Left forelimb (tissue), 1 donor: ENCODE measurements at places on chromosomes 12 and 14.

GRCh38 chr14:28020112-28020511 is 746.5 kb upstream of the FOXG1 start:
- no peak for DNase-seq

DNA sequence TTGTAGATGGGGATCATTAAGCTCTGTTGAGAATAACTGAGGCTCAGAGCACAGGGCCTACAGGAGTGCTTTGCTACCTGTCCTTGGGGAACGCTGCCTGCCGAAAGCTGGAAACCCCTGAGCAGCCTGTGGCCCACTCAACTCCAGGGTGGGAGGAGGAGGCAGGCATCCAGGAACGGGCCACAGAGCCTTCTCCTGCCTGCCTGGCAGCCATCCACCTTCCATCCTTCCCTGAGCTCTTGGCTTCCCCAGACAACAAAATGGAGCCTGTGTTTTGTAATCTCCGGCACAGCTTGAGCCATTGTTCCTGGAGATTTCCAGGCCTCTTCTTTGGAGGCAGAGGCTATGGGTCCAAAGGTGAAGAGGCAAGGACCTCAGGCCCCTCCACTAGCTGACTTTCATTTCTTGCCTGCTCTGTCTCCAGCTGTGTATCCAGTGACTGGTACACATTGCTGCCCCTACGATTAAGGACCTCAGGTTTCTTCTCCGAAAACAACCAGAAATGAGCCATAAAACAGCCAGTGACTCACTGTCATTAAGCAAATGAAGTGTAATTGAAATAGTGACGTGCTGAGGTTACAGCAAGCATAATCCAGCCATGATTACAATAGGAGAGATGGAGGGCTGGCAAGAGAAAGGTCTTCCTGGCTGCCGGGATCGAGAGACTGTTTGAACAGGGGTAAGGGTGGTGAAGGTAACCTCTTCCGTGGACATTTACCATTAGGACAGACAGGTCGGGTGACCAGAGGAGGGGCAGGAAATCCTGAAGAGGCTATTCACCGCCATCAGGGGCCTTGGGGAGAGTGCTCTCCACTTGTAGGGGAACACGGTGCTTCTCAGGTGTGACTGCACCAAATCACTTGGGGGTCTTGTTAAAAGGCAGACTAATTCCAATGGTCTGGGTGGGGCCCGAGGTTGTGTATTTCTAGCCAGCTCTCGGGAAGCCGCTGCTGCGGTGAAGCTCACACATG is 56.3 kb upstream of the KCNA5 start:
- no peak for DNase-seq

- DNase-seq = no peak
Measured at GRCh38 chr12:3243376-3244084, 166.4 kb downstream of the TSPAN9 start.

GRCh38 chr14:98334186-98334585 is 937.8 kb downstream of the BCL11B start:
- no peak for DNase-seq

DNA sequence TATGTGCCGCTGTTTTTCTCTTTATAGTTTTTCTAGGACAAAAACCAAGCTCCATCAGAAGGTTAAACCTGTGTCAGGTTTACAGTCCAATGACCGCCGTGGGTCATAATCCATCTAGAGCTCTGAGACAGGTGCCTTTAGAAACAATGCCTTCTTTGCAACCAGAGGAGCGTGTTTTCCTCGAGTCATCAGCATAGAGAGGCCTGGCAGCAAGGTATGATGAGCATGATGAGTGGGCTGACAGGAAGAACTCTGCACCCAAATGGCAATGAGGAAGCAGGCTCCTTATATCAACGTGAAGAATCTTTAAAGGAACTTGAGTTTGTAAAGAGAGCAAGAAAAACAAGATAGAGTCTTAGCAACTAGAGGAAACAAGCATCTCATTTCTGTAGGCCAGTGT is 60.5 kb upstream of the NUDT4 start:
- DNase-seq = no peak

DNA sequence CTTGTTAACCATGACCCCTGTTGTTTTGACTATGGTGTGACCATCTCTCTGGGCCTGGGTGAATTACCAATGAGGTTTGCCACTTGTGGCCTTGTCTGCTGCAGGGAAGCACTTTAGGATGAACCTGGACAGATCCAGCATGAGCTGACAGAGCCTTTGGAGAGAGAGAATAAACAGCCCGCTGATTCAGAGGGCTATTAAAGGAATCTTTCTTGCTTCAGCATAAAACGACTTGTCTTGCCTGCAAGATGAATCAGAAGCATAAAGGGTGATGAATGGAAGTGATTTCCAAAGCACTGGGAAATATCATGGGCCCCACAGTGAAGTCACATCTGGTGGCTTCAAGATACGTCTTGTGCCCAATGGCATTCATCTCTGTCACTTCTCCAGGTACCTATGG is 69.0 kb upstream of the WSCD2 start:
- DNase-seq = no peak

DNA sequence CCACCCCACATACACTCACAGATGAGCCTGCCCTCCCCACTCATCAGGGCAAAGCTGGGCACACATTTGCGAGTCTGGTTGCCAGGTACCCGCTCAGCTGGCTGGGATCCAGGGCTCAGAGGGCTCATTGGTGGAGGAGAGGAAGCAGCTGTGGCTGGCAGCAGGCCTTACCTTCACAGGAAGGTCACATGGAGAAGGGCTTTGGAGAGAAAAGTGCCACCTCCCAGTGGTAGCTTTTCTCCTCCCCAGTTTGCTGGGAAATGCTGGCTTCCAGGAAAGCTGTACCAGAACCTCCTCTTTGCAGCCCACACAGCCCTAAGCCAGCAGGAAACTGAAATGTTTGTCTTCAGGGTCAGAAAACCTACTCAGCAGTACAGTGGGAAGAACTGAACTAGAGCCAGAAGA is 55.6 kb downstream of the LGMN start:
- no peak for DNase-seq

- DNase-seq = no peak
Measured at GRCh38 chr12:76421046-76421445, 72.8 kb upstream of the BBS10 start.

- no peak for DNase-seq
Measured at GRCh38 chr14:82075566-82075965, 541.9 kb upstream of the SEL1L start.

DNA sequence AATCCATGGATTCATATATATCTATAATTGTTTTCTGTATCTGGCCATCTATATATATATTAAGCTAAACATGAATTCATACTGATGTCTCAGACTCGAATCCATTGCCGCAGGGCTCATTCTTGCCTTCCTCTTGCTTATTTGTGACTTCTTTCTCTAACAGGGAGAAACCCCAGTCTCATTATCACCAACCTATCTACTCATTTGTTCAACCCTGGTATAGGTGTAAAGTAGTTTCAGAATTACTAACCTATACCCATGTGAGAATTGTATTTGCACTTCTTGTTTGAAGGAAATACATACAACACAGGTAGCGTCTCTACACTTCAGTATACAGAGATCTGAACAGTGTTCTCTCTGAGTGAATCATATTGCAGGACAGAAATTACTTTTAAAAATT is 77.7 kb downstream of the PTPN11 start:
- DNase-seq = no peak

DNA sequence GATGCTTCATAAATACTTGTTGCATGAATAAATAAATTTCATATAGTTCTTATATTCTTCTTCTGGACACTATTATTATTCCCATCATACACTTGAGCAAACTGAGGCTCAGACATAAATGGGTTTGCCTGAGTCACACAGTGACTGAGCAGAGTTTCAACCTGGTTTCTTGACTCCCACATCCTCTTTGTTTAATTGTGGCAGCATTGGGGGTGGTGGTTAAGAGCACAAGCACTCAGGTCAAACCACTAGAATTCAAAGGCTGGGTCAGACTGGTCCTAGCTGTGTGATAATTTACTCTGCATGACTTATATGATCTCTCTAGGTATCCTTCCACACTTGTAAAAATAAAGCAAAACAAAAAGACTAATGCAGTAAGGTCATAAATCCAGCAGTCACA is 274.9 kb upstream of the SRRM4 start:
- no peak for DNase-seq

DNA sequence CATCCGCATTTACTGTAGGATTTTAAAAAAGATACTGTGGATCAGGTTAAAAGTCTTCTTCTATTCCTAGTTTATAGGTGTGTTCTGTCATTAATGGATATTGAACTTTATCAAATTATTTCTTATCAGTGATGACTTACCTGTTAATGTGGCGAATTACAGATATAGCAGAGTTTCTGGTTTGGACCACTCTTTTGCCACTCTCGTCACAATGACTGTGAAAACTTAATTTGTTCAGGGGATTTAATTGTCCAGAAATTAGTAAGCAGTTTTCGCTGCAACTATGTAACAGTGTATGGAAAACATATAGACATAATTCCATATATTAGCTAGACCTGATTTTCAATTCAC is 14.9 kb downstream of the COCH start:
- DNase-seq = no peak

DNA sequence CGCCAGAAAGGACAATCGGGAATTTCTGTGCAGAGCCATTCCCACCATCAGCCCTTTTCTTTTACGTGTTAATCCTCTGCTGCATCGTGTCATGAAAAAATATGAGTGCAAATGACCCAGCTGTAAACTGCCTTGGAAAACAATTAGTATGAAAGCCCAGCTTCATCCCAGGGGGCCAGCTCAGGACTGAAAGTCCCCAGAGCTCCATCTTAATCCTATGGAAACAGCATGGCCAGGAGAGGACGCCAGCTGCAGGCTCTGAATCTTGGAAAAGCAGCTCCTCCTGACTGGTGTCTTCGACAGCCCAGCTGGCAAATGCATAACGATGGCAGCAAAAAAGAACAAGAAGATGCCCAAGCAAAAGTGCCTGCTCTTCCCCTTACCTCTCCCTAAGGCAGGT is 191.5 kb downstream of the NTF3 start:
- no peak for DNase-seq

GRCh38 chr14:79802093-79802492 is 409.2 kb downstream of the DIO2 start:
- no peak for DNase-seq

- no peak for DNase-seq
Measured at GRCh38 chr12:96070670-96071279, 35.4 kb upstream of the LTA4H start.

DNA sequence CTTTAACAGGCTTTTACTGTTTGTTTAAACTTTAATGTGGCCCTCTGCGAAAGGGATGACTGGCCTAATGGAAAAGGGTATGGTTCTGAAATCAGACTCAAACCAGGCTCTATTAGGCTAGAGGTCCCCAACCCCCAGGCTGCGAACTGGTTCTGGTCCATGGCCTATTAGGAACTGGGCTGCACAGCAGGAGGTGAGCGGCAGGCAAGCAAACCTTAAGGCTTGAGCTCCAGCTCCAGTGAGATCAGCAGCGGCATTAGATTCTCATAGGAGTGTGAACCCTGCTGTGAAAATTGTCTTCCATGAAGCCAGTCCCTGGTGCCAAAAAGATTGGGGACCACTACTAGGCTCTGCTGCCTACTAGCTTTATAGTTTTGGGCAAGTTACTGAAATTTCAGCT is 11.1 kb downstream of the GALNT4 start:
- DNase-seq = no peak

DNA sequence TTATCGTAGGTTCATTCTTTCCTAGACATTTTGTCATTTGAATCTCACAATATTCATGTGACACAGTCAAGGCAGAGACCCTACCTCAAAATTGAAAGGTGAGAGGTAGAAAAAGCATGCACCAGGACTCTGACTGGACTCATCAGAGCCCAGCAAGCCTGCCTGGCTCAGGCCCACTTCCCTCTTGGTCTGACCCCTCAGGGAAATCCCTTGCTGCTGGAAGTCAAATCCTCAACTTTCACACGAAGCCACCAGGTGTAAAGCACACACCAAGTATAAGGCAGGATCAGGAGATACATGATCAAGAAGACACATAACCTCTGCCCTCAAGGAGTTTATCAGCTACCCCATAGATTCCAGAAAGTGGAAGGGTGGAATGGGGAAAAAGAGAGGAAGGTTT is 18.8 kb downstream of the NIN start:
- no peak for DNase-seq

DNA sequence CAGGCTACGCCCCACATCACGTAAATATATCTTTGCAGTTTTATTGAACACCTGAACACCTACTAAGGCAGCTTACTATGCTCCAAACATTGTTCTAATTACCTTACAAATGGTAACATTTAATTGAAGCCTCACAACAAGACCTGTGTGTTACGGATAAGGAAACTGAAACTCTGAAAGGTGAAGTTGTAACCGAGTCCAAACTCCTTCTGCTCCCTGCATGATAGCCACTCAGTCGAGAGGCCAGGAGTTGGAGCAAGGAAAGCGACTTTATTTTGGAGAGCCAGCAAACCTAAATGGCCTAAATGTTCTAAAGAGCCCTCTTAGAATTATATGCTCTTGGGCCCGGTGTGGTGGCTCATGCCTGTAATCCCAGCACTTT is 12.6 kb upstream of the TRPV4 start:
- no peak for DNase-seq

DNA sequence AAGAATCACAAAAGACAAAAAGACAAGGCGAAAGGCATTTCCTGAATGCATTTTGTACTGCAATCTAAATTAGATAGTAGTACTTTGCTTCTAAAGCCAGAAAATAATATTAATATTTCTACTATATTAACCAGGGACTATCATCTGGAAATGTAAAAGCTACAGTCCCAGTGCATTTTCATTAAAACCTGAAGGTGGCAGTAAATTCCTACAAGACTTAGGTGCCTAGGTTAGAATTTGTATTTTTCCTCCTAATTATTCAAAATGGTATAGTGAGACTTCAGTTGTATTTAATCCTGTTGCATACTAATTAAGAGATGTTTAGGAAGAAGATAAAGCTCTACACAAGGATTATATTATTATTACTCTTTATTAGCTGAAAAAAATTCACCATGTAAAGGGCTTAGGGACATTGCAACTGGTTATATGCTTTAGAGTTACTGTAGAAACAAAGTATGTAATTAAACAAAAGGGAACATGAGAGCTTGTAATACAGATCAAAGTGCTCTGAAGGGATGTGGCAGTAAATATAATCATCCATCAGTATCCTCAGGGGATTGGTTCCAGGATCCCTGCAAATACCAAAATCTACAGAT is 53.6 kb downstream of the BRMS1L start:
- no peak for DNase-seq

GRCh38 chr12:95796225-95796981 is 5.8 kb upstream of the NTN4 start:
- no peak for DNase-seq

GRCh38 chr12:51766067-51766676 is 82.3 kb downstream of the FIGNL2 start:
- no peak for DNase-seq

GRCh38 chr14:93511001-93511400 is 80.3 kb downstream of the UNC79 start:
- DNase-seq = no peak
